GM10248 (cell line): ENCODE measurements at places on chromosomes 12 and 14.

DNA sequence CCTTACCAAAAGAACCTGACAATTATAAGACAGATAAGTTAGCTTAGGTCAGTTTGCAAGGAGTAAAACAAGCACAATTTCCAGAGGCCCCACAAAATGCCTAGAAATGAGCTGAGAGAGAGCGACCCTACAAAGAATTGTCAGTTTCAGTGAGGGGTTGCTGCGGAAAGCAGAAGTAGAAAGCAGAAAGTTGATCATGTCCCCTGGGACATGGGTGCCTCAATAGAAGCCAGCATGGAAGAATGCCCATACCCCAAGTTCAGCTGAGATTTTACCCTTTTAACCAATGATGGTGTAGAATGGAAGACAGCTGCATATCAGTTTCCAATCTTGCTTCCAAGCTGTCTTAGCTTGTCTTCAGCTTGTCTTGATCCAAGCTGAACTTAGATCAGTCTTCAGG is 21.8 kb upstream of the CRY1 start:
- DNase-seq = no peak

- DNase-seq = no peak
Measured at GRCh38 chr14:57068511-57068910, 200.2 kb downstream of the EXOC5 start.

GRCh38 chr12:91379051-91379775 is 196.6 kb upstream of the DCN start:
- no peak for DNase-seq

GRCh38 chr14:91058042-91058581 is 2.3 kb downstream of the RPS6KA5 start:
- DNase-seq = no peak

- no peak for DNase-seq
Measured at GRCh38 chr12:98422812-98423211, 92.6 kb upstream of the TMPO start.

- DNase-seq = no peak
Measured at GRCh38 chr12:81610955-81611889, 147.9 kb downstream of the PPFIA2 start.

- no peak for DNase-seq
Measured at GRCh38 chr12:75554556-75554880, 43.1 kb upstream of the KRR1 start.

GRCh38 chr14:96894966-96895365 is 97.8 kb downstream of the VRK1 start:
- no peak for DNase-seq

GRCh38 chr12:6567112-6567670 is 900 bp downstream of the NOP2 start:
- no peak for DNase-seq

DNA sequence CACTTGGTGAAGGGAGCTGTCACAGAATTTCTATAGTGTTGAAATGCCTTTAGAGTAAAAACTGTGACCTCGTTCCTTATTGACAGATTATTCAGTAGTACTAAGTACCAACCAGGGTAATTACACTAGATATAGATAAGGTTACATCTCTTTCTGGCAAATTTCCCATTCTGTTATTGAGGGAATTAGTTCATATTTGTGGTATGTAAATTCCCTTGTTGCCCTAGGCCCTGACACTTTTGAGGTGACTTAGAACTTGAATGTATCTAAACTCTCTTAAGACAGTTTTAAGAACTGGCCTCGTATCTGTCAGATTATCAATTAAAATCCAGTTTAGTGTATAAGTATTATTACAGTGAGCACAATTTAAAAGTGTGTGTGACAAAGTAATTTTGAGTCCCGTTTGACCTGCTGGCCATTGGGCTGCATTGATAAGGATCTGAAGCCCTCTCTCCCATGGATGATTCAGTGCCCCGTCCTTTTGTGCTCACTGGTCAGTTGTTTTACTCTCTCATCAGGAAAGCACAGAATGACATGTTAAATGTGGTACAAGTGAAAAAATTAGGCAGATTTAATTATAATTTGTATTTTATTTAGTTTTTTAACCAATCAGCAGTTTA is 123.2 kb downstream of the GPR135 start:
- DNase-seq = no peak

DNA sequence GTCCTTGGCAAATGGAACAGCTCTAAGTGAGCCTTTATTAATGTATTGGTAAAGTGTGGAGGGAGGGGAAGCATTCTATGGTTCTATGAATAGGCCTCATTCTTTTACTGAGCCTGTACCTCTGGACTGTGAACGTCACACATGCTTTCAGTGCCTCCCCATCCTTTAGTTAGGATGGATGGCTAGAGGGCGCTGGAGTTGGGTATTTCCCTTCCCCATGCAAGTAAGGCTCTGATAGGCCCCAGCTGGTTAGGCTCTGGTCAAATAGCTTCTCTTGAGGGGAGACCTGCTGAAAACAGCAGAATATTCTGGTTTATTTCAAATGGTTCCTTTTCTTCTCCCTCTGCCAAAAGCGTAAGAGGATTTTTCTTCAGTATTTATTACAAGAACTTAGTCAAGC is 860.9 kb upstream of the MDGA2 start:
- DNase-seq = no peak

GRCh38 chr12:91109148-91109564 is 2.1 kb downstream of the LUM start:
- DNase-seq = peak; percentile 19

DNA sequence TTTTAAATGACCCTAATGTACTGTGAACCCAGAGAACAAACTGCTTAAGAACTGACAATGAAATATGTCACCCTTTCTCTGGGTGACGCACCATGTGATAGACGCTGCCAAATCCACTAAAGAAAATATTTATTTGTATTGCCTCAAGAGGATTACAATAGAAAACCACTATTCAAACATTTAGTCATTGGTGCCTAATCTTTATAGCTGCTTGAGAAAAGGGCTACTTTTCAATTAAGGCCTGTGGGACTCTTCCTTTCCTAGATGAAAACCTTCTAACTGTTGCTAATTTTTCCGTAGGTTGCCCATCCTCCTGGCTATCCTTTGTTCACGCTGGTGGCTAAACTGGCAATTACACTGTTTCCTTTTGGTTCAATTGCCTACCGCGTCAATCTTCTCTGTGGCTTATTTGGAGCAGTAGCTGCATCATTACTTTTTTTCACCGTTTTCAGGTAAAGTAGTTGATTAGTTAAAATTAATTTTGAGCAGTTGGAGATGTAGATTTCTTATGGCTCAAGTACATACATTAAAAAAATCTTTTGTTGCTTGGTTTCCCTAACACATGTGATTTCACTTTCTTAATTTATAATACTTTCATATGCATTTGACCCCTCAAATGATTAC is 6.0 kb downstream of the TMEM260 start:
- no peak for DNase-seq

DNA sequence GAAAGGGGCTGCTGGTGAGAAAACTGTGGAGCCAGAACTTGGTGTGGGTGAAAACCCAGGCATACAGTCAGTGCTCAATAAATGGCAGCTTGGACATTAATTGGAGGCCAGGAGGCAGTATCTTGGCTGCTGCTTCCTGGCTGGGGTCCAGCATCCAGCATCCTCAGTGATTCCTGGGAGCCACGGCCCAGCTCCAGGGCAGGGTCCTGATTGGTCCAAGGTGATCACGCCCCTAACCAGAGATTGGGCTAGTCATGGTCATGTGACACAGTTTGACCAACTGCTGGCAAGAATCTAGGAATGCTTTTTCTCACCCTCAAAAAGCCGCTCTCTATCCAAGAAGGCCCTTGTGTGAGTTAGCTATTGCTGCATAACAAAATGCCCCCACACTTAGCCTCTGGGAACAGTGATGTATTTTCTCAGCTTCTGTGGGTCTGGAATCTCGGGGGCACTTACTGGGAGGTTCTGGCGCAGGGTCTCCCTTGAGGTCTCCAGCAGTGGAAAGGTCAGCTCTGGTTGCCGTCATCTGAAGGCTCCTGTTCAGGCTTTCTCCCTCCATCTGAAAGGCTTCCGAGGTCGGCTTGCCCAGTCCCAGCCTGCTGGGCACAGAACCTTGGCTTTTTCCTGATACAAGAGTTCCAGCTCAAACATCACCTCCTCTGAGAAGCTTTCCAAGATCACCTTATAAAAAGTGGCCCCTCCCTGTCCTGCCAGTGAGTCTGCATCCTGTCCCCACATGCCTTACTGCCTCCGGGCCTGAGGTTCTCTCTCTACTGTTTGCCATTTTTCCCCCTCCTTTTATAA is 119.2 kb upstream of the NCOR2 start:
- DNase-seq = no peak

GRCh38 chr12:2636741-2637340 is 157.9 kb upstream of the FKBP4 start:
- no peak for DNase-seq

- DNase-seq = no peak
Measured at GRCh38 chr12:51242876-51243275, 4.2 kb downstream of the DAZAP2 start.

GRCh38 chr12:57844709-57845477 is 1.6 kb downstream of the CTDSP2 start:
- peak; percentile 58 for DNase-seq

DNA sequence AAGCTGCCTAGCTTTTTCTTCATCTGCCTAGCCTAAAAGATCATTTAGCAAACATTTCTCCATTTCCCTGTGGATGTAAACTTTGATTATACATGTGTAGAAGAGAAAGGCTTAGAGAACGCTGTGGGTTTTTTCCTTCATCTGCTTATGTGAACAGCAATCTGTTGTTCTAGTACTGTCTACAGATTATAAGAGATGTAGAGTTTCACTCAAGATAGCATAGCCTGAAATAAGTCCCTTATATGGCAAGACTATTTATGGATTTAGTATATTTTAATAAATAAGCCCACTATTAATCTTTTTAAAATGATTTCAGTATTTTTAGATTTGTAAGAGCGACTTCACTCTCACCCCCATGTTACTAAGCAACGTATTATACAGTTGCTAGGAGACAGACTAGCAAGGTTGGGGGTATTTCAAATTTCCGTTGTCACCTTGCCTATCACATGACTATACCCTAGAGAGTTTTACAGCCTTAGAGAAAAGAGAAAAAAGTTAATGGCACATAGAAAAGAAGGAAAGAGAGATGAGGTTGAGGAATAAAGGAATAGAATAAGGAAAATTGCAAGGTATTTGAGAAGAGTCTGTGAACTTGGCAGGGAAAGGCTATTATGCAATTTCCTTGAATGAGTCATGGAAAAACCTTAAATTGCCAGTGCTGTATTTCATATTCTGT is 12.2 kb upstream of the TUBA1A start:
- DNase-seq = peak; percentile 58

DNA sequence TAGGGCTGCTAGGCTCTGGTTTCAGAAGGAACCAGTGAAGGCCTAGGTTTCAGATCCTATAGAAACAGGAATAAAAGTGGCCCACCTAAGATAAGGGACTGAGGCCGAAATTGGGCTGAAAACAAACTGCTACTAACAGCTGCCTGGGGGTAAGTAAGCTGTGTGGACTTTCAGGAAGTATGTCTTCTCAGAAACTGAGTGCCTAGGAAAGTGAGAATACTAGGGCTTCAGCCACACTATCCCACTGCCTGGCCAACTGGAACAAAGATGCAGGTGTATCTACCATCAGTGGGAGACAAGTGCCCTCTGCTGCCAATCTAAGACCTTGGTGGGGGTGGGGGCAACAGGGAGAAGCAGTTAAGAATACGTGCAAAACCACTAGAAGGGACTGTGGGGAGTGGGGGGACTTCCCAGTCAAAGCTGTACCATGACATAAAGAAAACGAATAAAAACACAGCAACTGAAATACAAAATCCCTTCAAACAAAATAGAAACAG is 82.5 kb downstream of the MED13L start:
- peak; percentile 45 for DNase-seq

DNA sequence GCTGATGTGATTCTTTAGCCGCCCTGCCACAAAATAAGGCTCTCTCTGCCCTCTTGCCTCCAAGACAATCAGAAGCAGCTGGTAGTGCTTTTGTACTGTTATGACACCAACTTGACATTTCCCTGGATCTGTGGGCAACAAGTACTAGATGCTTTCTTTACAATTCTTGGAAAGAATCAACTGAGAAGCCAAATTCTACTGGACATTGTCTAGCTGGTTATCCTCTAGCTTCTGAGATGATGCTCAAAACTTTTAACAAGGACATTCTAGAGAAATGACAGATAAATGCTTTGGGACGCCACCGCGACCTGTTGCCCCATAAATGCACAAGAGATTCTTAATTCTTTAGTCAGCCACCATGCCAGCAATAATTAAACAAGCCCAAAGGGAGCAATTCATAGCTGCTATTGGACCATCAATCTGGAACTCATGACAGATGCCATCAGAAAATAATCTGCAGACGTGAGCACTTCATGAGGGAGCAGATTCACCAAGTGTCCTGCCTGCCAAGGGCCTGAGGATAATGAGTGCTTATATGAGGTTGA is 22.8 kb downstream of the FMNL3 start:
- no peak for DNase-seq

DNA sequence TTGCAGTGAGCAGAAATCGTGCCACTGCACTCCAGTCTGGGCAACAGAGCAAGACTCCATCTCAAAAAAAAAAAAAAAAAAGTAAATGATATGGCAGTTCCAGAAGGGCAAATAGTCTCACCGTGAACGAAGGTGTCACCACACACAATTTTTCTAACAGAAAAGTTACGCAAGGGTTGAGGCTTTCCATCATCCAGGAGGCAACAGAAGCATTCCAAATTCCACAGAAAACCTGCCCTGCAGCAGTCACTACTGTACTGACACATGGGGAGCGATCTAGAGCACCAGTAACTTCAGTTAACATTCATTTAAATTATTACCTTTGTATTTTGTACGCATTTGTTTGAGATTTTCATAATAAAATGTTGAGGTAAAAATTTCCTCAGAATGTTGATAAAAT is 24.8 kb downstream of the TMCC3 start:
- no peak for DNase-seq

DNA sequence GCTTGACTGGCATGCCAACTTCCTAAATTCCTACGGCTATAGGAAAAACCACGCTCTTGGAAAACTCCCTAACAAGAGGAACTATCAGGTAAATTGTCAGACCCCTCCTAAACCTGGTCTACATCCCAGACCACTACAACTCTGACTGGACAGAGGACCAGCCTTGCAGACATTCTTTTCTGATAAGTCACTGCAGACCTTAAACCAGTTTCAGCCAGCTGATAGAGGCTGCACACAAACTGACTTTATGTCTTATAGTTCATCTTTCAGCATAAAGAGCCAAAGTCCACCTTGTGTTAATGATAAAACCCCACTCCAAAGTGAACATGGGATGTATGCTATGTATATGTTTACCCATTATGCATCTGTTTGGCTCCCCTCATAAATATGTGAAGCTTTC is 166.6 kb downstream of the KTN1 start:
- DNase-seq = no peak

DNA sequence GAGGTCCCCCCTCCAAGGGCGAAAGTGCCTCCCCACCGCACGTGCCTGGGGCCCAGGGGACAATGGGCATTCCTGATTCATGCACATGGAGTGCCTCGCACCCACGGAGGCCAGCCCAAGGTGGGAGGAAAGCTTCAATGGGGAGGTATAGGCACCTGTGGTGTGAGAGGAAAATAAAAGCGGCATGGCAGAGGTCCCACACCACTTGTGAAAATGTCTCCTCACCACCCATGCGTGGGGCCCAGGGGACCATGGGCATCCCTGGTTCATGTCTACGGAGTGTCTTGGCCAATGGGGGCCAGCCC is 384.7 kb downstream of the ALG10 start:
- DNase-seq = peak; percentile 0

GRCh38 chr12:48054955-48055821 is 50.7 kb downstream of the SENP1 start:
- DNase-seq = no peak
